Brain (organoid and tissue), 16 donors: ENCODE measurements at places on chromosomes 2 and 18.

- no peak for DNase-seq
Observed at GRCh38 chr2:175999283-175999819, 2.7 kb downstream of the LNPK start.

GRCh38 chr2:64819774-64820688, 166.3 kb upstream of the SERTAD2 start:
- DNase-seq, result peak; percentile 36

GRCh38 chr2:51484605-51485004, 452.7 kb upstream of the NRXN1 start:
- DNase-seq, result no peak

- DNase-seq, result peak; percentile 45
Observed at GRCh38 chr2:72145289-72145657, 2.4 kb downstream of the CYP26B1 start.

DNA sequence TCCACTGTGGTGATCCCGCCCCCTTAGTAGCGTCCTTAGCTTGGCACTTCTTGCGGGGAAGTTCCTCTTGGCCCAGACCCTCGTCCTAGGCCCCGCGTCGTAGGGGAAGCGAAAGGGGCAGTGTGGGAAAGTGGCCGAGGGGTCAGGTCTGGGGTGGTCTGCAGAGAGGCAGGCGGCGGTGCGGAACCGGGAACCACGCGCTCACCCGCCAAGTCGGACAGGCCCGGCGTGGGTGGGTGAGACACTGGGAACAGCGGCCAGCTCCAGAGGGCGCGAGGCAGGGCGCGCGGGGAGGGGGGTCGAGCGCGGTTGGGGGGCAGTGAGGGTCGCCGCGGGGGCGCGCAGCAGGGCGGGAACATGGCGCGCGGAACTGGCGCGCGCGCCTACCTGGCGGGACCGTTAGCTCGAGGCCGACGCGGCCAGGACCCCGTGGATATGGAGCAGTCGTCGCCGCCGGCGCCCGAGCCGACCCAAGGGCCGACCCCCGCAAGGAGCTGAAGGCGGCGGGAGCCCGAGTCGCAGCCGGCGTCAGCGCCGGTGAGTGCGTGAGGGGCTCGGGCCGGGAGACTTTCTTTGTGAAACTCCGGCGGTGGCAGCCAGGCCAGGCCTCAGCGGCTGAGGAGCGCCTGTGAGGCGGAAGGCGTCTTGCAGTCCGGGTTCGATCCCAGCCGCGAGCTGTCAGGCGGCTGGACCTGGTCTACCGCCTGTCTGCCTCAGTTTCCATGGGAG, 2896.7 kb upstream of the TEKT4 start:
- no peak for DNase-seq

GRCh38 chr18:70072678-70073077, 125.0 kb upstream of the CD226 start:
- peak; percentile 61 for DNase-seq

- no peak for DNase-seq
Observed at GRCh38 chr18:13211534-13211933, 7.0 kb upstream of the LDLRAD4 start.

GRCh38 chr2:96342085-96342484, 6.5 kb downstream of the NCAPH start:
- no peak for DNase-seq

DNA sequence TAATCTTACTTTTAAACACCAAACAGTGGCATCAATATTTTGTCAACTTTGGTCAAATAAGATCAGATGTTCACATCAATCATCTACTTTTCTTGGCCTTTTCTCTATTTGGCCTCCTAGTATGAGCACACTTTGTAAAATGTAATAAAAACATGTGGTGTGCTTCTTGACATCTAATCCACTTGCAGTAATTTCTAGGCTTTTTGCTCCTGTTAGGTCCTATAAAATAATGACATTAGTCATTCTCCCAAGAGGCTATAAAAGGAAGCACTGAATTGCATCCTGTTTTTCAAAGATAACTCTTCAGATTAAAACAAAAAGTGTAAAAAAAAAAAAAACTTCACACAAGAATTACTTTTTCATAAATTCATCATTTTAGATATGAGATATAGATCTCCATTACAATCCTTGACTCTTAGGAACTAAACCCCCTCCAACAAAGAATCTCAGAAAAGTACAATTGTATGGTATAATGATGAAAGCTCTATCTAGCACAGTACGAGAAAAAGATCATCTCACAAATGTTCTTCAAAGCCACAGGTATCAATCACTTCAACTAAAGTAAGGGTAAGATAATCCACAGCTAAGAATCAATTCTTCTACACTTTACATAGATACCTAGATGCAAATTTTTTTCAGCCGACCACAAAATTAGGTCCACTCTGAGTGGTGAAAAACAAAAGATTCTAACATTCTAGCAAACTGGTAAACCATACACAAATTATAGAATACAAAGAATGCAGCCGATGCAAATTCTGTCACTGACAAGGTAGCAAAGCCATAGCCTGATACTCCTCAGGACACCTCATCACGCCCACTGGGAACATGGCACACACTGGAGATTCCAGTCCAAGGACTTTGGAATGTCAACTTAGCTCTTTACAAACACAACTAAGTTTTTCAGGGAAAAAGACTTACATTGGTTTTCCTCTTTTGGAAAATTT, 2.7 kb downstream of the BCL2 start:
- peak; percentile 77 for DNase-seq

DNA sequence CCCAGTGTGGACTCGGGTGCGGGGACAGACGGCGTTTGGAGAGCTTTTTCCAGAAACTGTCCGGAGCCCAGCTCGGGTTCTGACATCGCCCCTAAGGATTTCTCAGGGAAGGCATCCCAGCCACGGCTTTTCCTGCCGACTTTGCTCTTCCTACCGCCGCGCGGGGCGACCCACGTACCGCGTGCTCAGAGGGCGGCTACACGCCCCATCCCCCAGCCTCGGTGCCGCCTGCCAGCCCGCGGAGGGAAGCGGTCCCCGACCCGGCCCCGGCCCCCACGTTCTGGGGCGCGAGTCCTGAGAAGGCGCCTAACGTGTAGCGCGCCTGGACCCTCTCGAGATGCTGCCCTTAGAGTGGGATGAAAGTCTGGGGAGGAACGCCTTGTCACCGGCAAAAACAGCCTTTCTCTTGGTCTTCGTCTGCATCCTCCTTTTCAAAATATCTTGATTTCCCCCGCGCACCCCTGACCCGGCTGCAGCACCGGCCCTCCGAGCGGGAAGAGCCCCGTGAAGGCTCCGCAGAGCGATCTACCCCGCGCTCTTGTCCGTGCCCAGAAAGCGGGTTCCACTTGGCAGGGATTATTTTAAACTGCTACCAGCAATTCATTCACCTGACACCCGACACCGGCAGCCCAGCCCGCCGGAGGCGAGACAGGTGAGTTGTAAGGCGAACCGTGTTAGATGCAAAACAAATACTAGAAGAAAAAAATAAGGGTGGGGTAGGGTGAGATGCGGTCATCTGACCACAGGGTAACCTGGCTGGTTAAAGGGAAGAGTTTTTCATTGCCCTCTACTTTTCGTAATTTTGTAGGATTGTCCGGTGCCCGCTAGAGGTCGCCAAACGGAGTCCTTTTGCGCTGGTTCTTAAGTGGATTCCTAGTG, 812 bp upstream of the KCNG3 start:
- DNase-seq, result peak; percentile 89

GRCh38 chr2:148317598-148317997, 296.7 kb downstream of the MBD5 start:
- no peak for DNase-seq

GRCh38 chr2:157107460-157107859, 150.0 kb upstream of the GALNT5 start:
- DNase-seq, result no peak

- DNase-seq, result no peak
Observed at GRCh38 chr2:134351016-134351415, 97.1 kb downstream of the MGAT5 start.

GRCh38 chr2:117621326-117621725, 193.2 kb upstream of the DDX18 start:
- DNase-seq, result peak; percentile 63

GRCh38 chr2:60555066-60555782, 1.8 kb upstream of the BCL11A start:
- peak; percentile 94 for DNase-seq

DNA sequence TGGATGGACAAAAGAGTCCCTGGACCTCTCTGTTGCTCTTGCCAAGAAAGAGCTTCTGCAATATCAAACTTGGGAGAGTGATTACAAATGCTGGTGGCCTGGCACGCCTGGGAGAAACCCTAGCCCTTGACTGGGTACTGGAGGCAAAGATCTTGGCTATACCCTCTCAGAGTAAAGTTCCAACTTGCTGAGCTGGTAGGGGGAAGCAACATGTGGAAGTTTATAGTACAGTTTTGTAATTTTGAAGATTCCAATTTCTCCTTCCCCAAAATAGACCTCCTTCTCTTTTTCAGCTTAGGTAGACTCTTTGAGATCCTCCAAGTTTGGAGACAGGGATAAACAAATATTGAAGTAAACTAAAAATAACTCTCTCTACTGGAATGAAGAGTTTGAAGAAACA, 645.3 kb downstream of the NR4A2 start:
- DNase-seq, result no peak

GRCh38 chr2:160367887-160368286, 125.7 kb downstream of the RBMS1 start:
- DNase-seq, result no peak

DNA sequence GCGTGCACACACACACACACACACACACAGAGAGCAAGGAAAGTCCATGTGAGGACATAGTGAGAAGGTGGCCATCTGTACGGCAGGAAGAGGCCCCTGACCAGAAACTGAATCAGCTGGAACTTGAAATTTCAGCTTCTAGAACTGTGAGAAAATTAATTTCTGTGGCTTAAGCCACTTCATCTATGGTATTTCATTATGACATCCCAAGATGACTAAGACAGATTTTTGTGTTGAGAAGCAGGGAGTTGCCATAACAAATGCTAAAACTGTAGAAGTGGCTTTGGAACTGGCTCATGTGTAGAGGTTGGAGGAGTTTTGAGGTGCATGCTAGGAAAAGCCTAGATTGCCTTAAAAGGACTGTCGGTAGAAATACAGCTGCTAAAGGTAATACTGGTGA, 63.4 kb upstream of the ZBTB7C start:
- DNase-seq, result no peak

- no peak for DNase-seq
Observed at GRCh38 chr2:69178756-69179155, 165.8 kb downstream of the ANTXR1 start.

- no peak for DNase-seq
Observed at GRCh38 chr2:175575346-175576258, 394.1 kb upstream of the ATP5MC3 start.

DNA sequence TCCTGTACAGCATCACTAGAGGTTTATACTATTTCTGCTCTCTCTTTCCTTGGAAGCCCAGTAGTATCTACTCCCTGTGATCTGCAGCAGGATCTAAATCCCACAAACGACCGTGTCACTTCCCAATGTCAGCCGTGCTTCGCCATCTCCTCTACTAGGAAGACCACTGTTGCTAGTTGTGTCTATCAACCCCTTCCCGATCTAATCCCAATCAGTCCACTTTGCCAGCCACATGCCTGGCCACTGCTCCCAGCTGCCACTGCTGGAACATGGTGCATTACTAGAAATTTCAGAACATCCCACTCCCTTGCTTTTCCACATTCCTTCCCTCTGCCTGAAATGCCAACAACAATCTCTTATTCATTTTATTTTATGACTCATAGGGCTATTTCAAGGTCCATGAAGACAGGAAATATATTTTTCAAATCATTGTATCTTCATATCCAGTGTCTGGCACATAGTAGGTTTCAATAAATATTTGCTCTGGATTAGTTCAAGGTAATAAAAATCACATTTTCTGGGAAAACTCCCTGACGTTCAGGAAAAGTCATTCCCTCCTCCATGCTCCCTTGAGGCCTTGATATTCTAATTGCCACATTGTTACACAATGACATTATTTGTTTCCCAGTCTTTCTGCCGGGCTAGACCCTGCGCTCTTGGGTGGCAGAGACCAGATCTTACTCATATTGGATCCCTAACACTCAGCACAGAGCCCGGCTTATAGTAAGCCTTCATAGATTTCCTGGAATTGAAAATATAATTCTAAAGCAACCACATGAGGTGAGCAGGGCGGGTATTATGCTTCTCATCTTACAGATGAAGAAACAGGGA, 2.1 kb upstream of the TRIB2 start:
- no peak for DNase-seq

GRCh38 chr2:108412995-108413710, 35.4 kb downstream of the SULT1C4 start:
- no peak for DNase-seq

- DNase-seq, result no peak
Observed at GRCh38 chr2:12284487-12284886, 432.2 kb upstream of the TRIB2 start.

- DNase-seq, result no peak
Observed at GRCh38 chr2:215379948-215380347, 55.9 kb downstream of the FN1 start.

GRCh38 chr2:134127496-134127895, 126.4 kb upstream of the MGAT5 start:
- DNase-seq, result no peak

GRCh38 chr2:172251231-172251630, 148.5 kb upstream of the DLX2 start:
- no peak for DNase-seq

GRCh38 chr2:235952714-235953113, 215.5 kb downstream of the GBX2 start:
- no peak for DNase-seq

GRCh38 chr2:95387358-95387757, 15.2 kb upstream of the FAHD2A start:
- no peak for DNase-seq

DNA sequence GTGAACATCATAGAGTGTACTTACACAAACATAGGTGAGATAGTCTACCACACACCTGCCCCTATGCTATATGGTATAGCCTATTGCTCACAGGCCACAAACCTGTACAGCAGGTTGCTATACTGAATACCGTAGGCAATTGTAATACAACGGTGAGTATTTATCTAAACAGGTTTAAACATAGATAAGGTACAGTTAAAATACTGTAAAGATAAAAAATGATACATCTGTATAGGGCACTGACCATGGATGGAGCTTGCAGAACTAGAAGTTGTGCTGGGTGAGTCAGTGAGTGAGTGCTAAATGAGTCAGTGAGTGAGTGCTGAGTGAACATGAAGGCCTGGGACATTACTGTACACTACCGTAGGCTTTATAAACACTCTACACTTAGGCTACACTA, 267.0 kb upstream of the HS6ST1 start:
- no peak for DNase-seq

GRCh38 chr2:106269591-106270291, 75.6 kb upstream of the UXS1 start:
- peak; percentile 52 for DNase-seq

DNA sequence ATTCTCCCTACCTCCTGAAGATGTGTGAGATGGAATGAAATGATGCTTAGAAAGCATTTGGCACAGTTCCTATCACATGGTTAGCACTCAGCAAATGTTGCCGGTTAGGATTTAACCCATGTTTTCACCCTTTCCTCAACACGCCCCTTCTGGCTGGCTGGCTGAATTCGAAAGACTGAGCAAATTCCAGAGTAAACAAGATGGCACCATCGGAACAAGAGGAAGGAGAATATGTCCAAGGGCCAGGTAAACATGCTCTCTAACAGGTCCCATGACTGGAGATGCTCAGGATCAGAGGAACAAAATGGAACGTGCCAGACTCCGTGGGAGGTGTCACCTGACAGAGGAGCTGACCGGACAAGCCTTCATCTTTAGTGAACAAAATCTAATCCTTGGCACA, 145.6 kb downstream of the ANKRD44 start:
- peak; percentile 58 for DNase-seq
